ENCODE measurements at places on chromosomes 2 and 18.

DNA sequence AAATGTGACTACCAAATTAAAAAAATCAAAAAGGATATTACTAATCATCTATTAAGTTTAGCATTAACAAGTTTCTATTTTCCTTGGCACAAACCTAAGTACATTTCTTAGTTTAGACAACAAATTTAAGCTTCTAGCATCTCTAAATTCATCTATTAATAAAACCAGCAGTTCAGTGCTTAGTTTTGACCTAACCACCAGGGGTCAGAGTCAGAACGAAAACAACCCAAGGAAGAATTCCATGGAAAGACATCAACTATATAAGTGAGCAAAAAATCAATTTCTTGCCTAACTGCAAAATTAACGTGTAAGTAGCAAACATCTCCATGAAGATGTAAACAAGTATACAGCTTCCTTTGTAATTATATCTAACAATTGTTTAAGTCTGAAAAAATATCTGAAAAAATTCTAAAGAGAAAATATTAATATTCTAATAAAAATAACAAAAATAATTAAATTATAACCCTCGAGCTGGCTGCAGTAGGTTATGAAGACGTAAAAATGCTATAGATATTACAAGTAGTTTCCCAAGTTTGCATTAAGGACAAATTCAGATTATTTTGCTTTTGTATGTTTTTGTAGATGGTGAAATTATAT is 83.7 kb downstream of the CERKL start:
- peak; percentile 10 for DNase-seq

DNA sequence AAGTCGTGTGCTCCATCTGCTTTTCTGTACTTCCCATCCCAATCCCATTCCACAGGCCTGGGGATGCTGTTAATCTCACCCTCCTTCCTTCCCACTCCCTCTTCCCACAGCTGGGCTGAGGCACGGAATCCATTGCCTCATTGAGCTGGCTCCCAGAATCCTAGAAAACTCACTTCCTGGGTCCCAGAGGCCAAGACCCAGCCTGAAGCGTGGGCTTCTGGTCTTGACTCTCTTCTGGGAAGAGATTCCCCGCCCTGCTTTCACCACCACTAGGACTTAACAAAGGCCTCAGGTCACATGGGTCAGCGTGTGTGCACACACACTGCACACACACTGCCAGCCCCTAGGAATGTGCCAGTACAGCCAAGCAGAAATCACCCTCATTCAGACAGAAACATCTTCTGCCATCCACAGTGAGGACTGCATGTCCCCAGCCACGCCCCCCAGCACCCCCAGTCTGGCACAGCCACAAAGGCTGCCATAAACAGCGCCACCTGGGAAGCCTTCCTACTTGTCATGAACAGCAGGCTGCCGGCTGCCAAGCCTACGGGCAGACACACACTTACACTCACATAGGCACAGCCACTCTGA is 165.8 kb downstream of the TNS1 start:
- peak; percentile 37 for DNase-seq

GRCh38 chr2:99490623-99491461 is 1.0 kb upstream of the REV1 start:
- no peak for DNase-seq

GRCh38 chr2:37244755-37245154 is 13.3 kb downstream of the NDUFAF7 start:
- DNase-seq, result no peak

DNA sequence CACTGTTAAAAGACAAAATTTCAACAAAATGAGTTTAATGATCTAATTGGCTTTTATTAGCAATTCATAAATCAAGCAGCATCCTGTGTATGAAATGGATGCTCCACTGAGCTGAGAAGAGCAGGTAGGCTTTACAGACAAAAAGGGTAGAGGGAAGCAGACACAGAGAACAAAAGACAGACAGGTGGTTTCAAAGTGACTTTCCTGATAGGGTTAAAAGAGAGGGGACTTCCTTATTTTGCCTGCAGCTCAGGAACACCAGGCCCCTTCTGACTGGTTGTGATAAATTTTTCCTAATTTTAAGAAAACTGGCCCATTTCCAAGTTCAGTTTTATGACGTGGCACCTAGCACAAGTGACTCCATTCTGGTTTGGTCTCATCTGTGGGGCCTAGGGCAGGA is 11.9 kb downstream of the TEX51 start:
- DNase-seq, result no peak

- no peak for DNase-seq
Observed at GRCh38 chr2:71859211-71859847, 288.3 kb downstream of the CYP26B1 start.

GRCh38 chr18:21389283-21389682 is 147.3 kb downstream of the GREB1L start:
- DNase-seq, result no peak

Data from AG09309 (cell line).